ENCODE measurements at places on chromosomes 2 and 18.

GRCh38 chr2:38533757-38534545 is 68.8 kb downstream of the HNRNPLL start:
- H3K27ac ChIP-seq, result no peak overlapping the region
- H3K27me3 ChIP-seq, result no peaks in the 10 kb centered on the region
- H3K4me3 ChIP-seq, result no peak overlapping the region
- no peaks in the 10 kb centered on the region for H3K36me3 ChIP-seq
- no peaks in the 10 kb centered on the region for H3K4me1 ChIP-seq

- H3K27me3 ChIP-seq, result no peaks in the 10 kb centered on the region
- no peak overlapping the region for H3K27ac ChIP-seq
- no peaks in the 10 kb centered on the region for H3K36me3 ChIP-seq
- no peak for DNase-seq
- H3K4me3 ChIP-seq, result no peak overlapping the region
- H3K4me1 ChIP-seq, result no peaks in the 10 kb centered on the region
Measured at GRCh38 chr2:108916796-108917421, 72.1 kb downstream of the EDAR start.

DNA sequence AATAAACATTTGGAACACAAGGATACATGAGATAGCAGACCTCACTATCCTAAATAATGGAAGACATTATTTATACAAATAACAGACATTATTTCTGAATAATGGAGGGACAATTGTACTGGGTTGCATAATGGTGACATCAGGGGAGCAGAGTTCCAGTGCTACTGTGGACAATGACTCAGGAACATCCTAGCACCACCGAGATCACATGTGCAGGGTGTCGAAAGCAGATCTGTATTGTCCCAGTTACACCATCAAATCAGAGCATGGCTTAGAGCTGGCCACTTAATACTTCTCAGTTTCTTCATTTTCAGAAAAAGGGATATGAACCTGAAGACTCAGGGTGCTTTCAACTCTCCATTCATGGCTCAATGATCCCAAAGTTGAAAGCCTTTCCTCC is 249.1 kb upstream of the RBMS1 start:
- no peak for DNase-seq
- H3K36me3 ChIP-seq, result no peaks in the 10 kb centered on the region
- no peak overlapping the region for H3K27ac ChIP-seq
- no peaks in the 10 kb centered on the region for H3K27me3 ChIP-seq
- no peak overlapping the region for H3K4me3 ChIP-seq

GRCh38 chr2:239256350-239256743 is 144.5 kb downstream of the HDAC4 start:
- H3K27ac ChIP-seq, result no peak overlapping the region
- no peak overlapping the region for H3K4me3 ChIP-seq
- H3K36me3 ChIP-seq, result no peaks in the 10 kb centered on the region
- no peak for DNase-seq
- H3K27me3 ChIP-seq, result no peaks in the 10 kb centered on the region

GRCh38 chr2:218228366-218229090 is 11.5 kb downstream of the ARPC2 start:
- H3K36me3 ChIP-seq, result no peaks in the 10 kb centered on the region
- no peak for DNase-seq
- peaks cover 3% of the 10 kb centered on the region for H3K4me1 ChIP-seq
- H3K27me3 ChIP-seq, result no peaks in the 10 kb centered on the region

DNA sequence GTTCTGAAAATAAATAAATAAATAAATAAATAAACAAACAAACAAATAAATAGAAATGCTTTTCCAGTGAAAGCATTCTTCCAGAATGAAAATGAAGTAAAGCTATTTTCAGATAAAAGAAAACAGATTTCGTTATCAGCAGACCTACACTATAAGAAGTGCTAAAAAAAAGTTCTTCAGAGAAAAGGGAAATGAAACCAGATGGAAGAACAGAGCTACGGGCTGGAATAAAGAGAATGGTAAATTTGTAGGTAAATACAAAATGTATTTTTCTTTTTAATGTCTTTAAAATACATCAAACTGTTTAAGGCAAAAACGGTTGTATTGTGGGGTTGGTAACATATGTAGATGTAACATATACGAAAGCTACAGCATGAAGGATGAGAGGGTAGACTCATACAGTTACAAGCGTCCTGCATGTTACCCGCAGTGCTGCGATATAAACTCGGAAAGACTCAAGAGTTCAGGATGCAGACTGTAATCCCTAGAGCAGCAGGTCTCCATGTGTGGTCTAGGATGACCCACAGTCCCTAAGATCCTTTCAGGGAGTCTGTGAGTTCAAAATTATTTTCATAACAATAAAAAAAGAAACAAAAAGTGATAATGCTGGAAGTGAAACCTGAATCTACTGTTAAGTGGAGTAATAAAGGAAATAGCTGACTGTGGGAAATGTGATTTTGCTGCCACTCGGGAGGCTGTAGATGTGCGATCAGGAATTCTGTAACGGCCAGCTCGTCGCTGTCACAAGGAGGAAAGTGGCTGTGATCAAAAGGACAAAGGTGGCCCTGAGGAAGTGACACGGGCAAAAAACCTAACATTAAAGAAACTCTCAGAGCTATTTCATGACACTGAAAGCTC is 5.3 kb upstream of the RAB12 start:
- H3K4me1 ChIP-seq, result peaks cover 2% of the 10 kb centered on the region
- no peak overlapping the region for H3K27ac ChIP-seq
- H3K4me3 ChIP-seq, result no peak overlapping the region
- DNase-seq, result no peak

DNA sequence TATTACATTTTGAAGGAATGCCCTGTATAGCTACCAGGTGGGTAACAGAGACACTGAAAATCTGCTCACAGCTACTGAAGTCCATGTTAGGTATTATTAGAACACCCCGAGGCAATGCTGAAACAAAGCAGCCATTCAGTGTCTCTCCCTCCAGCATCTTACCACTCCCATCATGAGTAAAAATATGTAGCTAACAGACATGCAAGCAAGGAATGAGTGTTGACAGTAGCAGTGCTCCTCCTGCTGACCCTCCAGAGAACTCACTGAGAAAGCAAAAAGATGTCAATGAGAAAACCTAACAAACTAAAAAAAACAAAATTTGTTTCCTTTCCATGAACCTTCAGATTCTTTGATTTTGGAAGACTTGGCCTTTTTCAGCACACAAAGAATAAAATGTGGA is 393.9 kb downstream of the LRRTM1 start:
- DNase-seq, result no peak
- no peaks in the 10 kb centered on the region for H3K27me3 ChIP-seq
- H3K4me3 ChIP-seq, result no peak overlapping the region

DNA sequence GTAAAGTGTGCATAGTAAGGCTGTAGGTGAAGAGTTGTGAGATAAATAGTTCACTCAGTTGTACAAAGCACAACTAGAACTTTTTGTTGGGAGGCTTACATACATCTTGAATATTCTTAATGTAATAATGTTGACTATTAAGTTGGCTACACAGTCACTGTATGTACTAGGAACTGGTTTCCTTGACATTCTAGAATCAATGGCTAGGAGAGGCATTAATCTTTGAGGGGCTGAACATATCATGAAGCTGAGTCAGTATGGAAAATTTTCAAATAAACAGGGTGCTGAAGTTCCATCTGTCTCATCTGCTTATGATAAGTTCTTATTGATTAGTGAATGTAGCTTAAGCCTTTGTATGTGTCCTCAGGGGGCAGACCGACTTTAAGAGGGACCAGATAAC is 23.4 kb downstream of the METTL21A start:
- no peaks in the 10 kb centered on the region for H3K4me1 ChIP-seq
- no peak overlapping the region for H3K27ac ChIP-seq
- no peak overlapping the region for H3K4me3 ChIP-seq
- DNase-seq, result no peak
- no peaks in the 10 kb centered on the region for H3K36me3 ChIP-seq

DNA sequence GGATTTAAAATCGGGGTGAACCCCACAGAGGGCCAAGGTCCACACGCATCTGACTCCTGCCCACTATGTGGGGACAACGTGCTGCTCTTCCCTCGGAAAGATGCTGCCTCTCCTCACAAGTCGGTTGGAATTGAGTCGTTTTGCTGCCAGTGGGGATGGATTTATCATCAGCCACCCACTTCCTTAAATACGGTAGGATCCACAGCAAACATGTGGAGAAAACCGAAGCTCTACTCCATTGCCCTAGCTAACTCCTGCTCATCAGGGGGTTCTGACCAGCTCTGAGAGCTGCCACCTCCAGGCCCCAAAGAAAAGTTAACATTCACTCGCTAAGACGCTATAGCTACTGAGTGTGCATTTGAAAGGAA is 80.9 kb downstream of the CHRNA1 start:
- no peak for DNase-seq
- H3K27me3 ChIP-seq, result peaks cover 11% of the 10 kb centered on the region
- H3K36me3 ChIP-seq, result no peaks in the 10 kb centered on the region
- peak overlapping the region; percentile 63 for H3K4me3 ChIP-seq
- H3K27ac ChIP-seq, result no peak overlapping the region
- H3K4me1 ChIP-seq, result peaks cover 9% of the 10 kb centered on the region

DNA sequence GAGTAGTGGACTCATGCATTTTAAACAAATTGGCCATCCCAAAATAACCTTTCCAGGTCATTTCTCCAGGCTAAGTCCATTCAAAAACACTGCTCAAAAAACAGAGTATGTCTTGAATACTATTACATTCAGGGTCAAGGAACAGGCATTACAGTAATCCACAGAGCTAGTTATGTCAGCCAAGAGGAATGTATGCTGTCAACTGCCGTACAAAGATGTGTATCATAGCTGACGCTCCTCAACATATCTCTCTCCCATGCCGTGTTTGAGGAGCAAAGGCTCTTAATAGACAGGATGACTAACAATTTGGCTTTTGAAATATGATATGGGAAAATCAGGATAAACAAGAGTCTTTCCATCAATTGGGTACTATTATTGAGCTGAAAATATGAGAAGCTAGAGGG is 68.8 kb upstream of the KCTD1 start:
- H3K36me3 ChIP-seq, result no peaks in the 10 kb centered on the region
- DNase-seq, result no peak
- H3K27me3 ChIP-seq, result no peaks in the 10 kb centered on the region

- H3K4me1 ChIP-seq, result no peaks in the 10 kb centered on the region
- no peaks in the 10 kb centered on the region for H3K27me3 ChIP-seq
- no peak for DNase-seq
- no peak overlapping the region for H3K4me3 ChIP-seq
- H3K27ac ChIP-seq, result no peak overlapping the region
Measured at GRCh38 chr18:49178736-49179135, 228.0 kb upstream of the SMAD7 start.

DNA sequence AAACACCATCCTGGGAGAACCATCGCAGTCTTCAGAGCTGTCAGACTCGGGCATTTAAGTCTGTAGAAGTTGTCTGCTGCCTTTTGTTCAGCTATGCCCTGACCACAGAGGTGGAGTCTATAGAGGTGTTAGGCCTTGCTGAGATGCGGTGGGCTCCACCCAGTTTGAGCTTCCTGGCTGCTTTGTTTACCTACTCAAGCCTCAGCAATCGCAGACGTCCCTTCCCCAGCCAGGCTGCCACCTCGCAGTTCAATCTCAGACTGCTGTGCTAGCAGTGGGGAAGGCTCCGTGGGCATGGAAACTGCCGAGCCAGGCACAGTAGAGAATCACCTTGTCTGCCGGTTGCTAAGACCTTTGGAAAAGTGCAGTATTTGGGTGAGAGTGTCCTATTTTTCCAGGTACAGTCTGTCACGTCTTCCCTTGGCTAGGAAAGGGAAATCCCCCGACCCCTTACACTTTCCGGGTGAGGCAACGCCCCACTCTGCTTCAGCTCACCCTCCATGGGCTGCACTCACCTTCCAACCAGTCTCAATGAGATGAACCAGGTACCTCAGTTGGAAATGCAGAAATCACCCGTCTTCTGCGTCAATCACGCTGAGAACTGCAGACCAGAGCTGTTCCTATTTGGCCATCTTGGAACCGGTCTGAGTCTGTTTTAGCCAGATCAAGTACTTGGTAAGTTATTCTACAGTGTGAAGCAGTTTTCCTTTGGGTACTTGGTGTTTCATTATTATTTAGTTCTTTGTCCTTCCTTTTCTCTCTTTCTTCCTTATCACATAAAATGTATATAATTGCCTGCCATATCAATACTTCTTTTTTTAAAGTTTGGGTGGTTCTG is 71.5 kb downstream of the CDC42EP3 start:
- H3K27ac ChIP-seq, result no peak overlapping the region
- no peak overlapping the region for H3K4me3 ChIP-seq
- no peak for DNase-seq

GRCh38 chr2:40361478-40361877 is 90.4 kb downstream of the SLC8A1 start:
- H3K4me3 ChIP-seq, result no peak overlapping the region
- no peaks in the 10 kb centered on the region for H3K4me1 ChIP-seq
- no peak for DNase-seq
- H3K27ac ChIP-seq, result no peak overlapping the region
- no peaks in the 10 kb centered on the region for H3K36me3 ChIP-seq
